ENCODE measurements at places on chromosomes 6 and 20.

- no peak for DNase-seq
These were observed 44.7 kb upstream of the ADIG start for GRCh38 chr20:38536310-38536709.

- DNase-seq = no peak
These were observed 8.7 kb downstream of the REPS1 start for GRCh38 chr6:138979365-138979764.

- DNase-seq = no peak
These were observed 20.7 kb upstream of the DCDC2 start for GRCh38 chr6:24378473-24379097.

DNA sequence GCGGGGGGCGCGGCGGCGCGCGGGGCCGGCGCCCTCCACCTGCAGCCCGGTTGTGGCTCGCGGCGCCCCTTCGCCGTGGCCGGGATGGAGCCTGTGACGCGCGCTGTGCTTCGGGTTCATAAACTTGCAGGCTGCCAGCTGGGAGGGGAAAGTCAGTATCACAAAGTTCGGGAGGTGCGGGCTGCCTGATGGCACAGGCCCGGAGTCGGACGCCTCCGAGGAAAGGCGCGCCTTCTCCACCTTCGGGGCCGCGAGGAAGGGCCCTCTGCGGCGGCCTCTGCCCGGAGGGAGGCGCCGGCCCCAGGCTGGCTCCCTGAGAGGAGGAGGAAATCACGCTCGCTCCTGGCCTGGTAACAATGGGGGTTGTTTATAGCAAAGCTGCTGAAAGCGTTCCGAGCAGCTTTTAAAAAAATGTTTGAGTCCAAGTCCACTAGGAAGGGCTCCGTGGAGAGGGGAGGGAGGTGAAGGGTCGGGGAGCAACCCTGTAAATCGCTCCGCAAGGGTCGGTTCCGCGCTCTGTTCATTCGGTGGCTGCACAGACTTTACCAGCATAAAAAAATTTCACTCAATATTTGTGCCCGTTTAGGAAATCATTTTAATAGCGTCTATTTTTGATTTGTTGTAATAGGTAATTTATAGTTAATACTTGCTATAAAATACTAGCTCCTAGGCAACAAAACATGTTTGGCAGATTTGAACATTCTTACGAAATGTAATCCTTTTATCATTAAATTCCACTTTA, 1.0 kb downstream of the AFDN start:
- no peak for DNase-seq

GRCh38 chr6:135114355-135115145, 59.9 kb upstream of the HBS1L start:
- no peak for DNase-seq

GRCh38 chr6:28486988-28487742, 28.4 kb downstream of the GPX6 start:
- DNase-seq = no peak

- no peak for DNase-seq
These were observed 8.0 kb upstream of the MYBL2 start for GRCh38 chr20:43658723-43659419.

- no peak for DNase-seq
These were observed 3.8 kb downstream of the SLC35B2 start for GRCh38 chr6:44253307-44254101.

GRCh38 chr6:56393615-56394612, 146.5 kb upstream of the COL21A1 start:
- no peak for DNase-seq

DNA sequence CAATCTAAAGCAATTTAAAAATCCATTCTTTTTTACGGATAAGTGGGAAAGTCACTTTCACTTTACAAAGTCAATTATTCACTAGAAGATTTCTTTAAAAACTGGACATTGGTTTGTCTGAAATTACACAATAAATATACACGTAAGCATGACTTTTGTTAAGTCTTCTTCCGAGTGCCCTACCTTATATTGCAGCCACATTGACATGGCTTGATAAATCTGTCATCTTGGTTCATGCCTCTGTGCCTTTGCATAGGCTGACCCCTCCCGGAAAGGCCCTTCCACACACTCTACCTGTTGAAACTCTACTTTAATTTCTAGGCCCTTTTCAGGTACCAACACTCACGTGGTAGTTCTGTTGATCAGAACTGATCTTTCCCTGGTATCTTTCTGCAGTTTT, 104.1 kb downstream of the SH3BGRL2 start:
- DNase-seq = no peak

GRCh38 chr6:161163466-161164181, 110.2 kb downstream of the AGPAT4 start:
- DNase-seq = no peak

DNA sequence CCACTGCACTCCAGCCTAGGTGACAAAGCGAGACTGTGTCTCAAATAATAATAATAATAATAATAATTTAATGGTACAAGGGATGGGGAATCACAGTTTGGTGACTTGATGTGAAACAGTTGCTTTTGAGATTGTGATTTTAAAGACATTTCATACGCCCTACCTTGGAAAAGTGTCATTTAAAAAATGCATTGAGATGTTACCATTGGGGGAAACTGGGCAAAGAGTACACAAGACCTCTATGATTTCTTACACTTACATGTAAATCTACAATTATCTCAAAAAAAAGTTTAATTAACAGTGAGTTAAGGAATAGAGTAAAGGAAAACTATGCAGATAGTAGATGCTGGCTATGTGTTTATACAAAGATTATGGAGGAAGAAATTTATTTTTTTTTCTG, 22.3 kb downstream of the ADTRP start:
- DNase-seq = no peak

GRCh38 chr6:144327081-144327480, 41.9 kb downstream of the UTRN start:
- no peak for DNase-seq

DNA sequence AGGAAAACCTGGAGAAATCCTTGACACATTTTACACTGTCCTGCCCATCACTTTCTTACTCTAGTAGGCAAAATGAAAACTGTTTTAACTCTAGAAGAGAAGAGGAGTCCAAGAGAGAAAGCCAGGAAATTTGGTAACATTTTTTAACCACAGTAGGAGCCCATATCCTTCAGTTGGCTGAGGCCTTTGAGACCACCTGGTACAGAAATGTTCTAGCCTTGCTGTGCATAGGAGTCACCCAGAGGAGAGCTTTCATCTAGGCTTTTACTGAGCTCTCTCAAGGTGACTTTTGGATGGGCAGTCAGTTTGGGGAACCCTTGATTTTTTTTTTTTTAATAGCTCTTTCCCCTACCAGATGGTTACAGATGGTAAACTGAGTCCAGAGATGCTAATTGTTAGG, 25.0 kb downstream of the LRRN4 start:
- no peak for DNase-seq

DNA sequence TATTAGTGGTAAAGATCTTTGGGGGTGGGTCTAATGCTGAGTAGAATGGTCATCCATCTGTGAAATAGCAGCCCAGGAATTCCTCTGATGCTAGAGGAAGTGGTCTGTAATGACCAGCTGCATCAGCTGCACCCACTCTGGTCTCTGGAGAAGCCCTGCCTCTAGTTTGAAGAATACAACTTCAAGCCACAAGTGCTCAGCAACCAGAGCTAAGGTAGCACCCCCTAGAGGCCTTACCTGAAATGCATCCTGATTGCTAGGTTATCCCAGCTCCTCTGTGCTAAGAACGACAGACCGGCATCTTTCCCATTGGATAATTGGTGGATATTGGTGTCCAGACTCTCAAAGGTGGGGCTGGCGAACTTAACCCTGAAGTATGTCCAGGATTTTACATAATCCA, 58.2 kb downstream of the DNAH8 start:
- DNase-seq = no peak

DNA sequence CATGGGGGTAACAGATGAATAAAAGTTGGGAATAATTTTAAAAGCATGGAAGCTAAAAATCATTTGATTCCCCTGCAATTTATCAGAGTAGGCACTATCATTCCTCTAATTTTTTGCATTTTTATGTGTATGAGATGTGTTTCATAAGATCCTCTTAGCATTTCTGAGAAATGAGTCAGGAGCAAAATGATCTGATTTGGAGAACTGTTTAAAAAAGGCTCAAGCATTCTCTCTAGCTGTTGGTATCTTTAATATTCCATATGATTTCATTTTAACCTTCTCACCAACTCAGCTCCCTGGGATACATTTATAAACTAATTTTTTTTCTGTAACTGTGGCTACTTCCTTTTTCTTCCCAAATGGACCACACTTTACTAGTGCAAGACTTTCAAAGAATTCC, 60.9 kb downstream of the MCHR2 start:
- DNase-seq = no peak

DNA sequence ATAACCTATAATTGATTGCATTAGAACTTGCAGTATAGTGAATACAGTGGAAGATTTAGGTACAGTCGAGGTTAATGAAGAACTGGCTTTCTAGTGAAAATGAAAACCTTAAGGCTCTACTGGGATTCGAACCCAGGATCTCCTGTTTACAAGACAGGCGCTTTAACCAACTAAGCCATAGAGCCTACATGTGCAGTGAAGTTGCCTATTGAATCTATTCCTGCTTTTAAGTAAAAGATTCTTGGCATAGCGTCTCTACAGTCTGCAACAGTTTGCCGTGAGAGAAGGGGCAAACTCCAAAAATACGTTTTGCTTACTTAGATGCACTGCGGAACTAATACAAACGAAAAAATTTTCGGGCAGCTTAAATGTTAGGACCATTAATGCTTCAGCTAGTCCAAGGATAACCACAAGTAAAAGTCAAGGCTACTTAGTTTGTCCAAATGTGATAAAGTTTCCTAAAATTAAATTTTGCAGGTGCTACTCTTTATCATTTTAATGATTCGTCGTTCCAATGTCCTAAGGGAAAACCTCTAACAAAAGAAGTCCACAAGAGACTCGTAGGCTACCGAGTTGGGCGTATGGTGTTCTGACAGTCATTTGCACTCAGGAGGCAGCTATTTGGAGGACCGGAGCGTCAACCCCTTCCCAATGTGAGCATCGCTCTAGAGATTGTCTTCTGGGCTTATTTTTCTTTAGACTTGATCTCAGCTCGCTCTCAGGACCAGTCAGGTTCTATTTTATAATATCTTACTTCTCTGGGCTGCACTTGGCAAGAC, 31.3 kb upstream of the ZSCAN23 start:
- DNase-seq = no peak

DNA sequence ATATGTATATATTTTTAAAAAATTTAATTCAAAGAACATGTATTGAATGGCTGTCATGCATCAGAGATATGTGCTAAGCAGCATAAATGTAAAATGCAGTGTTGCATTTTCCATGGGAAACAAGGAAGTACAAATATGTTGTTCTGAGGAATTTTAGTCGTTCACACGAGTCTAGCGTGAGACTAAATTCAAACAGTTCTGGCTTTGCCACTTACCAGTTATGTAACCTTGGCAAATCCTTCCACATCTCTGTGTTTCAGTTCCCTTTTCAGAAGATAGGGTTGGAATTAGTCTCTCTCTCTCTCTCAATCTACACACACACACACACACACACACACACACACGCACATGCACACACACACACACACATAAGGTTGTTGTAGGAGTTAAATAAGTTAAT, 305.4 kb downstream of the UTRN start:
- no peak for DNase-seq

DNA sequence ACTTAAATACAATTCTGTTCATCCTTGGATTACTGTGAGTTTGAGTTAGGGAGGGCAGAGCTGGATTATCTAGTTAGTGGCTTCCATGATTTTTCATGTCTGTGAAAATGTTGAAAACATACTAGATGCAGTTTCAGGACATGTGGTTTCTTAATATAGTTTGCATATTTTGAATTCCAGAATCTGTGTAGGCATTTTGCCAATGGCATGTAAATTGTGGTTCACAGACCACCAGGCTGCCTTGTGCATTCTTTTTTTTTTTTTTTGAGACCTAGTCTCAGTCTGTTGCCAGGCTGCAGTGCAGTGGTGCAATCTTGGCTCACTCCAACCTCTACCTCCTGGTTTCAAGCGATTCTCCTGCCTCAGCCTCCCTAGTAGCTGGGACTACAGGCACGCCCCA, 42.8 kb downstream of the CDC5L start:
- no peak for DNase-seq

- no peak for DNase-seq
These were observed 498.7 kb downstream of the PREX1 start for GRCh38 chr20:48329031-48329615.

DNA sequence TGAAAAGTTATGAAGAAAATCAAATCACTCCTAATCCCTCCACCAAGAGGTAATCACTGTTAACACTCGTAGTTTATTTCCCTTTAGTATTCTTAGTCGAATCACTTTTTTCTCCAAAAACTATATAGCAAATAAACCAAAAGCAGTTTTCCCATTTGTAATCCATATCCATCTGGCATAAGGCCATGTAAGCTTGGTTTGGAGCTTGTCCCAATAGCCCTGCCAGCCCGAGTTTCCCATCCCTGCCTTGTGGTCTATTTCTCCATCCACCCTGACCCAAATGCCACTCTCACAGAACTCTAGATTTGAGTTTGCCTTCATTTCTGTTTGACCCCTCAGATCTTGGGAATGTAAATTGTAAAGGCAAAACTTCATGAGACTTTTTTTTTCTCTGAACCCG, 71.8 kb upstream of the DSP start:
- no peak for DNase-seq

- DNase-seq = no peak
These were observed 29.7 kb downstream of the CEBPB start for GRCh38 chr20:50220093-50220893.

GRCh38 chr6:162580619-162581018, 146.9 kb downstream of the PRKN start:
- DNase-seq = no peak

DNA sequence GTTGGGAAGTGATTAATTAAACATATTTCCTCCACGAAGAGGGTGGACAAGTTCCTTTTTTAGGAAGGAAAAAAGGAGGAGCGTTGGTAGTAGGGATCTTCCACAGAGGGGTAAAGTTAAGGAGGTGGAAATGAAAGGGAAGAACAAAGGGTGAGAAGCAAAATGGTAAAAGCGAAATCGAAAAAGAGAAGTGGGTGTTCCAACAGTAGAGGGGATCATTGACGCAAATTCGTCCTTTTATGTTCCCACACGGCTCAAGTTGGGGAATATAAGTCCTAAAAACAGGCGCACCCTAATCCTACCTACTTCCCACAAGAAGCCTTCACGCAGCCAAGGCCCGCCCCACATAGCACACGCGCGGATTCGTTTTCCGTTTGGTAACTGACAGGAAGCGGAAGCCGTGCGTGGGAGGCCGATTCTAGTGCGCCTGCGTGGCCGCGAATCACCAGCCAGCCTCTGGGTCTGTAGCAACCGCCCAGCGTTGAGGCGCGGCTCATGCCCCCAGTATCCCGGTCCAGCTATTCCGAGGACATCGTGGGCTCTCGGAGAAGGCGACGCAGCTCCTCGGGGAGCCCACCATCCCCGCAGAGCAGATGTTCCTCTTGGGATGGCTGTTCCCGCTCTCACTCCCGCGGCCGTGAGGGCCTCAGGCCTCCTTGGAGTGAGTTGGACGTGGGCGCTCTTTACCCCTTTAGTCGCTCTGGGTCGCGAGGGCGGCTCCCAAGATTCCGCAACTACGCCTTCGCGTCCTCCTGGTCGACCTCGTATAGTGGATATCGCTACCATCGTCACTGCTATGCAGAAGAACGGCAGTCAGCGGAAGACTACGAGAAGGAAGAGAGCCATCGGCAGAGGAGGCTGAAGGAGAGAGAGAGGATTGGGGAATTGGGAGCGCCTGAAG, at the start of gene NKAPL:
NKAPL (plus strand) TSS at position 421 of the 901 bp plus-strand sequence; CDS start at position 496, 75 bp downstream.
- DNase-seq = peak; percentile 13

Data from activated CD4-positive, CD25-positive, alpha-beta regulatory T cell (primary cell).